Left kidney (tissue), 8 donors: ENCODE measurements at places on chromosomes 12 and 14. TPM values are rescaled to one million over a fixed set of nuclear protein-coding genes. Genes with fewer than 3 reads are reported as not detected.

DNA sequence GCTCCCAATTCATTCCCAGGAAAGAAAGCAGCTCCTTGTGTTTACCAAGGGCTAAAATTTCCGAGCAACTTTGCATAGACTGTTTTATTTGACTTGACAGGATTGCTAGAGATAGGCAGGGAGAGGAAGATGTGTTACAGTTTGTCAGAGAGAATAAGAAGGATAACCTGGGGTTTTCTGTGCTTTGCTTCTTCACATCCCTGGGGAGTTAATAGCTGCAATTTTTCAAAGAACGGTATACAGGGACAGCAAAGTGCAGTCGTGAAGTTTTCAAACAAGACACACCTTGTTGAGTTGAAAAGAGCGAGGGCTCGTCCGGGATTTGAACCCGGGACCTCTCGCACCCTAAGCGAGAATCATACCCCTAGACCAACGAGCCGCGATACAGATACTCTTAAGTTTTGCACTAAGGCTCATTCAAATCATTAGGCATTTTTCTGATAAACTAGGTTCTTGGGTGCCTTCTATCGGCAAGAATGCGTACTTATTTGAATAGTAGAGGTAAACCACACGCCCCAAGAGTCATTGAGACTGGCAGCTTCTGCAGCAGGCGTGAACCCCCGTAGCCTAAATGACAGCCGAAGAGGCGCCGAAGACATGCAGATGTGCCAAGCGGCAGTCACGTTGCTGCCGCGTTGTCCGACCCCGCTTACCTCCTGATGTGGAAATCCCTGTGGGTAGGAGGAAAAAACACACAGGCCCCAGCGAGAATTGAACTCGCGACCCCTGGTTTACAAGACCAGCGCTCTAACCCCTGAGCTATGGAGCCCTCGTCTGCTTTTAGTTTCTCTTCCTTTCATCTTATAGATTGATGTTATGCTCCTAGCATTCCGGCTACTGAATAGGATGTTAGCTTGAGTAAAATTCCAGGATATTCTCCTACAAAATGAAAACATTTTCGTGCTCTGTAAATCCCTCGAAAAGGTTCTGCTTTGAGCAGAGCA, 22.2 kb upstream of the RNASE12 start:
- peak; percentile 95 for DNase-seq

GRCh38 chr12:47775100-47775911, 2.3 kb downstream of the SLC48A1 start:
- DNase-seq = no peak

DNA sequence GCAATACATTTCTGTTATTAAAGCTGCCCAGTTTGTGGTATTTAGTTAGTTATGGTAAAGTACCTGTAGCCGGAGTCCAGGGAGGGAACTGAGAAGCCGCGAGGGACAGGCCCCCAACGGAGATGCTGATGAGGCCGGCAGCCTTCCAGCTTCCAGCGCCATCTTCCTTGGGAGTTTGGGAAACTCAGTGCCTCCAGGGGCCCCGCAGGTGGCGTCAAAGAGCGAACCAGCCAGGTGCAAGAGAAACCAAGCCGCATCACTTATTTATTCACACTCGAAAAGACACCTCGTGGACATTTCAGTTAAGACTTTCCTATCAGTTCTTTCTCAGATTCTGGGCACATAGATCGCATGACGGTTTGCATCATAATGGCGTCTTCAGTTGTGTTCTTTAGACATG, 216.6 kb downstream of the GLT1D1 start:
- no peak for DNase-seq

DNA sequence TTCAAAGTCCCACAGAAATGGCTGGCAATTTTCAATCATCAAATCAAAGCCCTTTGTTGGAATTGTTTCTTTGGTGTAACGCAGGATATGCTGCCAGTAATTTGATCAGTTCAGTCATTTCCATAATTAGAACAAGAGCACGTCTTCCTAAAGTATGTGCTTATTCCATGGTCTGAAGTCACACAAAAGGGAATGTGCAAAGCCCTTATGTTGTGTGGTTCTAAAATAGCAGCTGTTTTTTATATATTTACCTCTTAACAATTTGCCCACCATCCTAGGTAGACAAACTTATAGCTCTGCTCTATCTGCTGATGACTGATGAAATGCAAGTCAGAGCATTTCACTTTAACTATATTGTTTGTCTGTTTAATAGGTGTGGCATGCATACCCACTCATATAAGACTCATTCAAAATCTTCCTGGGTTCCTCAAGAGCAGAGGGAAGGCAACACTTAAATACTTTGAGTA, 176.1 kb upstream of the SLC38A2 start:
- DNase-seq = no peak

- no peak for DNase-seq
These were observed 78.4 kb downstream of the SSPN start for GRCh38 chr12:26273811-26274210.

DNA sequence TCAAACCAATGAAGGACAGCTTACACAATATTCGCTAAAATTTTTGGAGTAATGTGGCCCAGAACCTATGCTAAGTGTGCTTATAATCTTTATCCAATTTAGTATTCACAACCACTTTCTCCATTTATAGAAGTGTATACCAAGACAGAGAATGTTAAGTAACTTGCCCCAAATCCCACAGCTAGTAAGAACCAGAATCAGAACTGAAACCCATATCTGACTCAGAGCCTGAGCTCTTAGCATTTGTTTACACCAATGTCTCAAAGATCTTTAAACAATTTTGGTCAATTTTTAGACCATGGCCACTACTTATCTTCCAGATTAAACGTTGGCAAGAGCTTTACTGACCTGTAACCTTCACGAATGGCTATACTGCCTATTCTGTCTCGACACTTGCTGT, 53.0 kb downstream of the PAPLN start:
- no peak for DNase-seq

DNA sequence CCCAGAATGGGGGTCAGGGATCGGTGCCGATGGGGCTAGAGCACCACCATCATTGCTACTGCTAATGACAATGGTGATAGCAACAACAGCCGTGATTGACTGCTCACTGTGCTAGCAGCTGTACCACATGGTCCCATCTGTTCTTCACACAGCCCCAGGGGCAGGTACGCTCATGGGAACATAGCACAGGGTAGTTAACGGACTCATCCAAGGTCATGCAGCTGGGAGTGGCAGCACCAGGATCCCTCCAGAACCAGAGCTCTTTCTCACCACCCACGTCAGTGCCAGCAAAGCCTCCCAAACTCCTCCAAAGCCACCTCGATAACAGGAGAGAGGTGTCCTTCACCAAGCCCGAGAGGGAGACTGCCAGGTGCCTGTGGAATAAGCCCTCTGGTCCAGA, 11.2 kb upstream of the DYNC1H1 start:
- no peak for DNase-seq

DNA sequence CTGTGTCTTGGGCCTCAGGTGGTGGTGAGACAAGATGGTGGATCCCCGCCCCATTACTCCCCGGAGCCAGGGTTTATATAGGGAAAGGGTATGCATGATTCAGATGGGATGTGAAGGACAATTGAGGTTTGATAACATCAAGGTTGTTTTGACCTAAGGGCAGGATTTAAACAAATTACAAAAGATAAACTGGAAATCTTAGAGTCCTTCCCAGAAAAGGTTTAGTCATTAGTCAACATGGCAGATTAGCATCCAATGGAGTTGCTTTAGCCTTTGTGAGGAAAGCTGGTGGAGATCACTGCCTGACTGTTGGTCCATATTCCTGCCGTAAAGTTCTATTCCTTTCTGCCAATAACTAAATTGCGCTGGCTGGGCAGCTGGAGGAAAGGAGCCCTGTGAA, 15.6 kb upstream of the FRMD6 start:
- DNase-seq = no peak

- no peak for DNase-seq
These were observed 280.5 kb downstream of the VRK1 start for GRCh38 chr14:97077687-97078086.

DNA sequence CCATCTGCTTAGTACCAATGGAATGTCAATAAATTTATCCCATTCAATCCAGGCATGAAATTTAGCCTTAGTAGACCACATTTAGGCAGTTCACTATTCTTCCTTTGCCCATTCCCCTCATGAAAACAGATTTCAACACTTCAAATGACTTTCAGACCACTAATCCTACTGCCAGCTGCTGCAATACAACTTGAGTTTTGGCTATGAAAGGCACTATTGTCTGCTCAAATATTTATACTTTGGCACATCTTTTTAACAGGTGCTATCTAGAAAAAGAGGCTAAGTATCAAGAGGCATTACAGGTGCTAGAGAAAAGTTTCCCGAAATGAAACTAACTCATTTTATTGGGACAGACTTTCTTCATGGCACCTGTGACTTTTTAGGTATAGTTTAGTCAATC, 499.8 kb downstream of the C12orf50 start:
- DNase-seq = no peak

GRCh38 chr14:43535231-43535838, 971.7 kb downstream of the FSCB start:
- no peak for DNase-seq

DNA sequence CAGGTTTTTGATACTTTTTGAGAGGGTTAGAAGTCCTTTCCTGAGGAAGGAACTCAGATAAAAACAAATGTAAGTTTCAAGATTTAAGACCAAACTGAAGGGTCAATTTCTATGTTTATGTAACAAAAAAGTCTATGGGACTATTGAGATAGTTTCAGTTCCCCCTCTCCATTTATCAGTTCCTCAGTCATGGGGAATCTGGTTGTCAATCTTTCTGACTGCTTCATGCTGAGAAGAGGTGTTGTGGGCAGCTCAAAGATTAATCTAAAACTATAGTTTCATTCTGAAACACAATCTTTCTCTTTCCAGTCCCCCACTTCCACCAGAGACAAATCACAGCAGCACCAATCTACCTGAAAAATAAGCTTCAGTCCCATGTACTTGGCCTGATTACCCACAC, 93.7 kb downstream of the KCNMB4 start:
- no peak for DNase-seq

GRCh38 chr12:104662203-104662602, 205.5 kb downstream of the CHST11 start:
- no peak for DNase-seq

DNA sequence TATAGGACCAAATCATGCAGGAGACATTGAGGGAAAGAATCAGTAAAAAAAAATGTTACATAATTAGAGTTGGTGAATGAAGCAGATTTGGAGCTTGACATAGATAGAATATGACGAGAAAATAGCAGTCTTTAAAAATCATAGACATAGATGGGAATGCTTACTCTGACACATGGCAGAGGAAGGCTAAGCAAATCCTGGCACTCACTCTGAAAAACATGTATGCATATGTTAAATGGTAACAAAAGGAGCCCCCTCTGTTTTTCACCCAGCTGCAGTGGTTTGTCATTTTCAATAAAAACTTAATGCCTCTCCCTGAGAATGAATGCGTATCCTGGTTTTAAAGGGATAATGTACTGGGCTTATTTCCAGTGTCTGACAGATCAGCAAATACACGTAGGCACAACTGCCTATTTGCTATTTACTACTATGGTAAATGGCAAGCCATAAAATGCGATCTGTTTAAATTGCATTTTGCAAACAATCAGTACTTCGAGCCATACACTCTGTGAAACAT, 561.2 kb upstream of the SEL1L start:
- no peak for DNase-seq

DNA sequence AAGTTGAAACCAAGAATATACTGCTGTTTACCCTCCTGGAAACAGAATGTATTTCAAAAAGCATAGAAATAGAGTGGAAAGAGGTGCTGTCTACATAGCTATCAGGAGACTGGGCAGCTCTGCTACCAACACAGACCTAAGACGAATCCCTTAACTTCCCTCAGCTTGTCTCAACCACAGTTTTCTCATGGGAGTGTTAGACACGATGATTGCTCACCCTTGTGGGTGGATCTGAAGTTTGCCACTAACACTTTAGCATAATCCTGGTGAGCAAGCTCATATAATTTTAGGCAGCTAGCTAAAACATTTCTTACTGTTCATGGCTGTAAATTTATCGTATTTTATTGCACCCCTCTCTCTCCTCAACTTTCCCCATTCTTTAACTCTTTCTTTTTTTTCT, 38.5 kb downstream of the C12orf75 start:
- DNase-seq = no peak

SLC39A2 gene
- polyA plus RNA-seq = 1.3 TPM

HVCN1 gene
- polyA plus RNA-seq = 10.7 TPM

INSM2 gene
- not detected for polyA plus RNA-seq

CCDC184 gene
- polyA plus RNA-seq = 0.25 TPM

RAD51AP1 gene
- polyA plus RNA-seq = 44.4 TPM

SERPINA10 gene
- 0.23 TPM for polyA plus RNA-seq

OGFOD2 gene
- polyA plus RNA-seq = 14.5 TPM
